ENCODE measurements at places on chromosomes 7 and 10.

GRCh38 chr7:81839708-81840369 lies 70.0 kb upstream of the HGF start:
- H3K36me3 ChIP-seq = no peaks in the 10 kb centered on the region
- no peak overlapping the region for H3K27ac ChIP-seq
- no peak overlapping the region for H3K4me3 ChIP-seq

GRCh38 chr10:33826186-33826585 lies 491.7 kb upstream of the NRP1 start:
- no peaks in the 10 kb centered on the region for H3K36me3 ChIP-seq
- no peak overlapping the region for H3K4me3 ChIP-seq

DNA sequence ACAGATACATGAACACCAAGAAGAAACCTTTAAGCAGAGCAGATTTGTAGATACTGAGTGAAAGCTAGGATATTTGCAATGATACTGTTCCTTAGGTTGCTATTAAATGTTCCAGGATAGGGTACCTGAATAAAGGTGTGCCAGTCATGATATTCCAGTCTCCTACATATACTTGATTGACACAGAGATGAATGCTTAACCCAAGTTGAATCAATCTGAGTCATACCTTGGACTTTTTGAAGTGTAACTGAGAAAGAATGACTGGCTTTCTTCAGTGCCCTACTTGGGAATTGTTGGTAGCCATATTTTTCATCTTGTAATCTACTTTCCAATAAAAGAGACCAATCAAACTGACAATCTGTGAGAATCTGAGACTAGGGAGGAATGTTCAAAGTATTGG lies 805.7 kb upstream of the GHITM start:
- no peak overlapping the region for H3K4me3 ChIP-seq
- no peaks in the 10 kb centered on the region for H3K27me3 ChIP-seq

GRCh38 chr10:69901022-69901421 lies 99.3 kb downstream of the COL13A1 start:
- H3K36me3 ChIP-seq = no peaks in the 10 kb centered on the region
- H3K4me1 ChIP-seq = no peaks in the 10 kb centered on the region
- DNase-seq = no peak
- H3K4me3 ChIP-seq = no peak overlapping the region

DNA sequence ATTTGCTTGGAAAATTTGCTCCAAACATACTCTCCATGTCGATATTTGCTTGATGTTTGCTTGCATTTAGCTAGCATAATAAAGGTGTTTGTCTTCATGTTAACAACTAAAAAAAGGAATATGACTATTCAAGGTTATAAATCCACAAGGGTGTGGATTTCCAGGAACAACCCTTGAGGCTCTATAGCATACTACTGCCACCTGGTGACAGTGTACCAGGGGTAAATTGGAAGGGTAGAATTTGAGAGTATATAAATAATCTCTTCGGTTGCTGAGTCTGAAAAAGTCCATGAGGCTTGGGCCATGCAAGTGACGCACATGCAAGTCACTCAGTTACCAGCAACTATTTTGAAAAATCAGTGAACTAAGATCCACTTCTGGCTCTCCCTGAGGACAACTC lies 68.4 kb downstream of the SLIT1 start:
- H3K27me3 ChIP-seq = peaks cover 5% of the 10 kb centered on the region
- DNase-seq = no peak
- no peak overlapping the region for H3K4me3 ChIP-seq
- no peaks in the 10 kb centered on the region for H3K4me1 ChIP-seq
- H3K27ac ChIP-seq = no peak overlapping the region
- H3K36me3 ChIP-seq = no peaks in the 10 kb centered on the region

DNA sequence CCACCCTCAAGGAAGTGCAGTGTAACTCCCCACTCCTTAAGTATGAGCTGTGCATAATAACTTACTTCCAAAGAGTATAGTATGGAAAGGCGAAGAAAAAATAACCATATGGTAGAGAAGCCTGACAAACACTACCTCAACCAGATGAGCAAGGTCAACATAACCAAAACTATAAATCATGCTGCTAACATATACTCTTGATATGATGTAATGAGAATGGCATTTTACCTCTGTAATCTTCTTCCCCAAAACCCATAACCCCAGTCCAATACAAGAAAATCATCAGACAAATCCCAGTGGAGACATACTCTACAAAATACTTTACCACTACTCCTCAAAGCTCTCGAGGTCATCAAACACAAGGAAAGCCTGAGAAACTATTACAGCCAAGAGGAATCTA lies 15.8 kb downstream of the OSBPL3 start:
- peaks cover 19% of the 10 kb centered on the region for H3K36me3 ChIP-seq
- DNase-seq = no peak
- no peaks in the 10 kb centered on the region for H3K27me3 ChIP-seq

DNA sequence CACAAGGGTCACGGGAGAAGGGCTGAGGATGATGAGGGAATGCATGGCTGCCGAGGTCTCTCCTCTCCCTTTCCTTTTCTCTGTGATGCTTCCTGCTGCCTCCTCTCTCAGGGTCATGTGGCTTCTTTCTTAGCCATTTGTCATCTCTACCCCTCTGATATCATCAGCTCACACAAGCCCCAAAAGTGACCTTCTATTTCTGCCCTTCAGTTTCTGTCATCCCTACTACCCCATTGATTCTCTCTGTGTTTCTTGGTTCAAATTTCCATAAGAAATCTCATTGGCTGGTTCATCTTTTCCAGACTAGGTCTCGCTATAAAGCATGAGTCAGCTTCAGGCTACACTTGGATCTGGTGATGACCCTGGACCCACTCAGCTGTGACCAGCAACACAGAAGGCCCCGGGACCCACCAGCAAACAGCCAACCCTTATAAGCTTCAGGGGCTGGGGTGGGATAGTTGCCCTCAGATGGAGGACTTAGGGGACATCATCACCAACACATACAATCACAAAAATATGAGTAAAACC lies 284.3 kb downstream of the SKAP2 start:
- H3K36me3 ChIP-seq = no peaks in the 10 kb centered on the region
- H3K4me3 ChIP-seq = no peak overlapping the region
- H3K27ac ChIP-seq = no peak overlapping the region
- H3K4me1 ChIP-seq = no peaks in the 10 kb centered on the region

DNA sequence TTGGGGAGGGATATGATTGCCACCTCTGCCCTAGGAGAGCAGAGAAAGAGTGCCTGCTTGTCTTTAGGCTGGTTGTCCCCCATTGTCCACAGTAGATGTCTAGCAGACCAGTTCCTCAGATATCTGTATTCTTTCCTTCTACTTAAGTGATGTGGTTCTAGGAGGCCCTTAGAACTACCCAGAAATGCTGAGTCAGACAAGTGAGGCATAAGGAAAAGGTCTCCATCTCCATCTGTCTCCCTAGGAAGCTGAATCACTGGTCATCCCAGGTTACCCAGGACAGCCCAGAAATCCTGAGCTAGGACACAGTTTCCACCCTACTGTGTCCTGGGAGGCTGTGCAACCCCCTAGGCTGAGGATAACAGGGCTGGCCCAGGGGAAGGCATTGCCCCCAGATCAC lies 93.4 kb upstream of the INHBA start:
- no peak overlapping the region for H3K27ac ChIP-seq
- no peak for DNase-seq
- H3K27me3 ChIP-seq = peaks cover 4% of the 10 kb centered on the region
- H3K36me3 ChIP-seq = no peaks in the 10 kb centered on the region
- no peaks in the 10 kb centered on the region for H3K4me1 ChIP-seq

- H3K27me3 ChIP-seq = no peaks in the 10 kb centered on the region
- H3K27ac ChIP-seq = peak overlapping the region; percentile 62
- no peak for DNase-seq
- H3K4me3 ChIP-seq = no peak overlapping the region
Measured at GRCh38 chr7:76064208-76064970, 16.5 kb downstream of the MDH2 start.

DNA sequence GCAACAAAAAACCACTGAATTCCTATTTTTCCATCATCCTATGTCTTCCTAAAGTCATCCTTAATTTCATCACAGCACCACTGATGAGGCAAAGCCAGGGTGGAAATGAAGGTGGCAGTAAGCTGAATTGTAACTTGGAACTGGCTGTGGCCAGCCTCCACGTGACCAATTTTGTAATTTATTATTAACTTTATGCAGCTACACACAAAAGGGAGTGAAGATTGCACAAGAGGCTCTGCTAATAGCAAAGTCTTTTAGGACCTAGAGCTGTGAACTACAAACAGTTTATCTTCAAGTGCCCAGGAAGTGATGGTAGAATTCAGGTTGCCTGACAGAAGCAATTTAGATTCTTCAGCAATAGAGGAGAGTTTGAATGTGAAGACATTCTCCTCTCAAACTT lies 176.4 kb downstream of the CCDC71L start:
- no peak for DNase-seq
- H3K27ac ChIP-seq = peak overlapping the region; percentile 96
- H3K4me3 ChIP-seq = peak overlapping the region; percentile 20
- peaks cover 2% of the 10 kb centered on the region for H3K27me3 ChIP-seq
- peaks cover 5% of the 10 kb centered on the region for H3K36me3 ChIP-seq

DNA sequence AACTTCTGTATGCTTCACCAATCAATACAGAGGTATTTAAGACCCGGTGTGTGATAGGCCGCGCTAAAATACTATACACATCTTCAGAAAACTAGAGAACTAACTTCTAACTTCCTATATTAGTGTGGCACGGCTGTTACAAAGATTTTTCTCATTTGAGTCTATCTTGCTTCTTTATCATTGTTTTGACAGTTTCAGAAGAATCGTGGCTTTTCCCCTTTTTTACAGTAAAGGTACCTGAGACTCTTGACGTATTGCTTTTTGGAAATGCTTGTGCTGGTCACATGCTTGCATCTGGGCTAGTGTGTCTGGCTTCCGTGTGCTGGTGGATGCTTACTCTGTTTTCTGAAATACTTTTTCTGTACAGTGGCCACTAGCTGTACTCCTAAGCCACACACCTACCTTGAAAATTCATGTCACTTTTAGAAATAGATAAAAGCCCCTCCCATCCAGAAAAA lies 12.7 kb downstream of the IKZF1 start:
- H3K27ac ChIP-seq = peak overlapping the region; percentile 96
- peaks cover 45% of the 10 kb centered on the region for H3K36me3 ChIP-seq
- H3K27me3 ChIP-seq = no peaks in the 10 kb centered on the region
- peak overlapping the region; percentile 88 for H3K4me3 ChIP-seq
- no peak for DNase-seq

DNA sequence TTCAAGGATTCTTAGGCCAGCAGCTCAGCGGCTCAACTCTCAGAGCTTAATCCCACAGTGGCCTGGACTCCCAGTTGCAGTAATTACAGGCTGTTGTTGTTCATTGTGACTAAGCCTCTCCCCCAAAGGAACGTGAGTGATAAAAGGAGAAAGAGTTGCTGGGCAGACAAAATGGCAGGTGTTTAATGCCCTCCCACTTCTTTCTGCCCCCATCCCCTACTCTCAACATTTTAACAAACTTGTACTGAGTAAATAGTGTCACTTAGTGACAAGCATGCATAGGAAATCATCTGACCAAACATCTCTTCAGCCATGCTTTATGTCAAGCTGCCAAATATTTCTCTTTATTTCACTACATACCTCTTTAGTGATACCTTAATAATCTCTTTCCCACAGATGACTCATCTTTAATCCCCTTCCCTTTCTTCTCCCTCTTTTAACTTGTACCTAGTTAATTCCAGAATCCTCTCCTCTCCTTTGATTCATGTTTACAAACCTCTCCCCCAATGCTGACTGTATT lies 12.4 kb upstream of the MTERF1 start:
- H3K4me3 ChIP-seq = no peak overlapping the region
- no peaks in the 10 kb centered on the region for H3K36me3 ChIP-seq
- H3K27ac ChIP-seq = no peak overlapping the region
- H3K4me1 ChIP-seq = no peaks in the 10 kb centered on the region
- no peaks in the 10 kb centered on the region for H3K27me3 ChIP-seq

DNA sequence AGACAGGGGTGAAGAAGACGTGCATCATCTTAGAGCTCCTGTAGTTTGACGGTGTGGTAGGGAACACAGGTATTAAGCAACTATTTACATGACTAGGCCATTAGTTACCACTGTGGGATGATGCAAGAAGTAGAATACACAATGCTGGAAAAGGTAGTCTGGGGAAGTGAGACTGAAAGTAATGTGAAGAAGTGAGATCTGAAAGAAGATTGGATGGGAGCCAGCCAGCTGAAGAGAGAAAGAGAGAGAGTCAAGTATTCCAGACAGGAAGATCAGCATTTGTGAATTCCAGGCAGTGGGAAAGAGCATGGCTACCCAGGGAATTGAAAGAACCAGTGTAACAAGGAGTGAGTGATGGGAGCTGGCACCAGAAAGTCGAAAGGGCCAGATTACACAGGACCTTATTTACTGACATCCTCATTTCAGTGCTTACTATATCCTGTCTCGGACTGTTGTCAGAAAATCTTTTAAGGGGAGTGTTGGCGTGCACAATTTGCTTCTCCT lies 4.0 kb upstream of the CFAP58 start:
- H3K36me3 ChIP-seq = no peaks in the 10 kb centered on the region
- H3K27me3 ChIP-seq = no peaks in the 10 kb centered on the region
- H3K4me3 ChIP-seq = no peak overlapping the region
- H3K27ac ChIP-seq = no peak overlapping the region

DNA sequence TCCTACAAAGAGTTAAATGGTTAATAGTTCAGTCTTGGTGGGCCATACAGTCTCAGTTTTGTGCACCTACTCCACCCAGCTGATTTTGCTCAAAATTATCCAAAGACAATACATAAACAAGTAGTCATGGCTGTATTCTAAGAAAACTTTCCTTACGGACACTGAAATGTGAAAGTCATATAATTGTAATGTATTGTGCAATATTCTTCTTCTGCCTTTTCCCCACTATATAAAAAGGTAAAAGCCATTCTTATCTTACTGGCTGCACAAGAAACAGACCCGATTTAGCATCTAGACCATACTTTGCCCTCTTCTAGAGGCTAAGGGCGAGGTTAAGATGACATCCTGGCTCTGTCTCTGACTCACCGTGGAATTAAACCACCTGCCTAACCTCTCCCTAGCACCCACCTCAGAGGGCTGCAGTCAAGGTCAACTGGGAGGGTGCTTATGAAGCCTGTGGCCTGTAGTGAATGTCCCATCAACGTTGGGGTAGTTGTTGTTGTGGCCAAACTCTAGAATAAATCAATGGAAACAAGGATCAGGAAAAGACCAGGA lies 63.8 kb upstream of the DOCK1 start:
- H3K36me3 ChIP-seq = no peaks in the 10 kb centered on the region
- H3K4me1 ChIP-seq = no peaks in the 10 kb centered on the region
- no peaks in the 10 kb centered on the region for H3K27me3 ChIP-seq
- DNase-seq = no peak
- H3K27ac ChIP-seq = no peak overlapping the region

GRCh38 chr10:51302316-51302715 lies 228.0 kb downstream of the PRKG1 start:
- no peaks in the 10 kb centered on the region for H3K27me3 ChIP-seq
- DNase-seq = no peak
- H3K36me3 ChIP-seq = no peaks in the 10 kb centered on the region
- no peak overlapping the region for H3K27ac ChIP-seq
- no peak overlapping the region for H3K4me3 ChIP-seq

- no peaks in the 10 kb centered on the region for H3K4me1 ChIP-seq
- no peak overlapping the region for H3K4me3 ChIP-seq
- no peak overlapping the region for H3K27ac ChIP-seq
Measured at GRCh38 chr10:98456043-98456570, 9.4 kb upstream of the HPS1 start.

Data from activated T-cell treated with anti-CD3 and anti-CD28 coated beads, Interleukin-2, amount 50 U/mL, for 24 hours (primary cell).